CD4-positive, alpha-beta T cell treated with Interleukin-6 at 100 ng/mL for 8 hours (primary cell): ENCODE measurements at places on chromosomes 2 and 18.

- no peak for DNase-seq
Measured at GRCh38 chr2:42792583-42793333, at the start of gene HAAO. TSS of gene HAAO (minus strand) at chr2:42792583. CDS start at chr2:42792536, 47 bp downstream.

- no peak for DNase-seq
Measured at GRCh38 chr2:222468346-222468745, 44.0 kb downstream of the SGPP2 start.

- no peak for DNase-seq
Measured at GRCh38 chr18:31424383-31424988, 23.1 kb upstream of the DSG3 start.

- DNase-seq: no peak
Measured at GRCh38 chr2:18413676-18414396, 146.6 kb downstream of the RDH14 start.

DNA sequence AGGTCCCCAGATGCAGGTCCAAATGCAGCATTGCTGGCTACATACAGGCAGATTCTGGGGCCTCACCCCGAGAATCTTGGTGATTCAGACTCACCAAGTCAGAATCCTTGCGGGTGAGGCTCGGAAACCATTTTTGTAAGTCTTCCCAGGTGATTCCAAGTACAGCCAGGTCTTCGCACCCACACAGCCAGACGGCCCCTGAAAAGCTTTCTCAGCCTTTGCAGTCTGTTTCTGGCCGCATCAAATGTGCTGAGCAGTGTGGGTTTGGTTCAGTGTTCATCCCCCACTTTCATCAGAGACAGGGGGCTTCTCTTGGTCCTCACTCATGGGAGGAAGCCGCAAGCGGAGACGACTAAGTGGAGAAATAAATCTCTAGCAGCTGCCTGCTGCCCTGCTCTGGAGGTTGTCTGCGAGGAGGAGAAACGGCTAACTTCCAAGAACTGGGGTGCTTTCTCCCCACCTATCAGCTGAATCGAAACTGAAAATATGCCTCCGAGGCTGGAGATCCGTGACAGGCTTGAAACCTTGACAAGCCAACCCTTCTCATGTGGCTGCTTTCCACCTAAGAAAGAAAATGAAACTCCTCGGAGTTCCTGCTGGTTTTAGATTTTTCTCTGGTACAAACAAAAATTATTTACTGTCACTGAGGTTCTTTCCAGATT, 8.9 kb upstream of the TMEM185B start:
- DNase-seq: peak; percentile 77

DNA sequence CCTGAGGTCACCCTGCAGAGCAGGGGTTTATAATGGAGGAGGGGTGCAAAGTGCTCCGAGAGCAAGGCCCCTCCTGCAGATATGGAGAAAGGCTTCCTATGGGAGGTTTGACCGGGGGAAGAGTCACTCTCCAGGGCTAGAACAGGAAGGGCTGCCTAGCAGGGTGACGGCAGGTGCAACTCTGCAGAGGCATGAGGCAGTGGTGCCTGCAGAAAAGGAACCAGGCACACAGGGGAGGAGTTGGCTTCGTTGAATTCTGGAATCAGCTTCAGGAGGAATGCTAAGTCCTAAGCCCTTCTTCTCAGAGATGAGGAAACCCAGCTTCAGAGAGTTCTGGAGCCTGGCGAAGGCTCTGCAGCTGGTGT, 17.5 kb upstream of the HPCAL1 start:
- no peak for DNase-seq

DNA sequence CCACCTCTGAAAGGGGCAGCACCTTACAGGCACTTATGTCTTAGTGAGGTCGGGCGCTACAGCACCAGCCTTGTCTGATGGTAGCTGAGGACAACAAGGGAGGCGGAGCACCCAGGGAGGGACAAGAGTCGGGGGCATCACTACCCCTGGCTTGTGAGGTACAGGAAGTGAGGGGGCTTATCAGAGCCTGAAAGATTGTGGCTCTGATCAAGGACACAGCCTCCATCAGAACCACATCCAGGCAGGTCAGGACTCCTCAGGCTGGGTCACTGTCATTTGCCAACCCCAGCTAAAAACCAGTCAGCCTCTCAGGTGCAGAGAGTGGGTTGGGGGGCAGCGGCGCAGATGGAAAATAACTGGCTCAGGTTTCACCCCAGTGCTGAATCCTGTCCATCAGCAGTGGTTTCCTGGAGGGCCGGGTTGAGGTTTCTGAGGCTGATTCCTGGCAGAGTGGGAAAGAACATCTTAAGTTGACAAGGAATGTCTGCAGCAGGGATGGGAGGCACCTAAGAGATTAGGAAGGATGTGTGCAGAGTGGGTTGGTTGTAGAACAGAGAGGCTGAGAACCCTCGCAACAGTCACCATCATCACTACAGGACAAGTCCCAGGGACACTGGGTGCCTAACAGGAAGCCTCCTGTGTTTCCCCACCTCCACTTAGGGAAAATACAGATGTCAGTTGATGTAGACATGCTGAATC, 45.3 kb downstream of the FBLN7 start:
- no peak for DNase-seq

- no peak for DNase-seq
Measured at GRCh38 chr2:214031566-214031965, 379.3 kb upstream of the VWC2L start.

DNA sequence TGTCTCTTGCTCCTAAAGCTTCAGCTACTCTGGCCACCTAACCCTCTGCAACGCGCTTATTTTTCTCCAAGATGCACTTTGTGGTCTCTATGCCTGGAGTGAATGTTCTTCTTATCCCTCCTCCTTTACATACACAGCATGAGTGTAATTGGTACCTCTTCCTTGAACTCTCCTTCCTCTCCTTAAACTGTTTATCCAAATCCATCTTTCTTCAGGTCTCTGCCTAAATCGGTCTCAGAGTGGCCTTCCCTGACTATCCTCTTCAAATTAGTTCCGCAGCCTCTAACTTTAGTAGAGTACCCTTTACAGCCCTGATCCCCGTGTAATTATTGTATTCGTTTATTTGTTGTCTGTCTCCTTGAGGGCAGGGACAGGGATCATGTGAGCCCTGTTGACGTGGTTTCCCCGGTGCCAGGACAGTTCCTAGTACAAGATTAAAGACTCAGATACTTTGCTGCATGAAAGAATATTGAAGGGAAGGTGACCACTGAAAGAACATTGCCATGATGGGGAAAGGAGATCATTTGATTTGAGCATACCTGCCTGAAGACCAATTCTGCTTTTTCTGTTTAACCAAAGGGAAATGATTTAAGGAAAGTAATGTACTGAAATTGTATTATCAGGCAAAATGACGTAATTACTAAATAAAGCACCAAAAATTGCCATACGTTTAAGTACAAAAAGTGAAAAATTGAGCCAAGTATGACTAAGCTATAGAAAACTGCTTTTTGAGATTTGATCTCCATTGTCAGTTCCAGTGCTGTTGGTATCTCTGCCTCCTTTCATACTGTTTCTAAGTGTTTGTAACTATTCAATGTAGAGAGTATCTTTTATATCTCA, 1.2 kb downstream of the CNOT9 start:
- no peak for DNase-seq

DNA sequence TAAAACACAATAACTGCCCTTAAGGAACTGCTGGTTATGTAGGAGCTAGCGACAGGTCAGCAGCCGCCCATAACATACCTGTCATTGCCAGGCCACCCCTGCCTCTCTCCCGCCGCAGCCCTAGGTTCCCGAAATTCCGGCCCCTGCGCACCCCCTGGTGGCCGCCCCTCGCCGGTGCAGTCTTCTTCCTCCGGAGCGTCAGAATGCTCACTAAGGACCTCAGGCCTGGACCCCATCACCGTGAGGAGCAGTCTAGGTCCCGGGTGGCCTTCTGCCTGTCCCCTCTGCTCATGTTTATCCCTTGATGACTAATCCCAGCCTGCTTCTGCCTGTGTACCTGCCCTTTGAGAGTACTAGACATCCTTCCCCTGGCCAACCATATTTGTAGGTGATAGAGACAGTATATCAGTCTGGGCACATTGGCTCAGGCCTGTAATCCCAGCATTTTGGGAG, 115.7 kb upstream of the SLC1A4 start:
- peak; percentile 69 for DNase-seq

DNA sequence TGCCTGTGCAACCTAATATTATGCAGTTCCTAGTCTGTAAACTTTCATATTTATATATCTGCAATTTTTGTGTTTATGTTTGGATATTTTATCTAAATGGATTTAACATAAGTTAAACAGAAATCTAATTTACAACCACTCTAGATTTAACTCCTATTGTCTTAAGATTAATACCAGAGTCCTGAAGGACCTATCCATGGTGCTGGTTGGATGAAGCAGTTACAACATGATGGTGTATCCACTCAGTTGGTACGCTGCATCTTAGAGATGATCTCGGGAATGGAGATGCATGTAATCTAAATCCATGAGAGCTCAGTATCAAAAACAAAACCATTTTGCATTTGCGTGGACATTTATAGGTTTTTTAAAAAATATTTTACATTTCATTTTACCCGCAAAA, 745.9 kb upstream of the SLC8A1 start:
- DNase-seq: no peak

DNA sequence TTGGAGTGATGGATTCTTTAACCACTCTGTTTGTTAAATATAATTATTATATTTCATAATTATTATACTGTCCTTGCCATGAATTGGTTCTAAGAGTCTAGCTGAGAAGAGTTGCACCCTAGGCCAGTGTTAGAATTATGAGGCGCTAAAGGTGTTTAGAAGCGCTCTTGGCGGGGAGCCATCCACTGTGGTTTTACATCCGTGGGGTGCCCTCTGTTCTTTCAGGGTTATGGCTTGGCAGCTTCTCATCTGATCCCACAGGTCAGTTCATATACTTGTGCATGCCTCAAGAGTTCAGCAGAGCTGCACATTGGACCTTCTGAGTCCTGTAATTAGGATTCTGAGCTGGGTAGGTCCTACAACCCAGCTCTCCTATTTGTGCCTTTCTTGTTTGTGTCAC, 9.1 kb downstream of the ASAP2 start:
- DNase-seq: peak; percentile 9

DNA sequence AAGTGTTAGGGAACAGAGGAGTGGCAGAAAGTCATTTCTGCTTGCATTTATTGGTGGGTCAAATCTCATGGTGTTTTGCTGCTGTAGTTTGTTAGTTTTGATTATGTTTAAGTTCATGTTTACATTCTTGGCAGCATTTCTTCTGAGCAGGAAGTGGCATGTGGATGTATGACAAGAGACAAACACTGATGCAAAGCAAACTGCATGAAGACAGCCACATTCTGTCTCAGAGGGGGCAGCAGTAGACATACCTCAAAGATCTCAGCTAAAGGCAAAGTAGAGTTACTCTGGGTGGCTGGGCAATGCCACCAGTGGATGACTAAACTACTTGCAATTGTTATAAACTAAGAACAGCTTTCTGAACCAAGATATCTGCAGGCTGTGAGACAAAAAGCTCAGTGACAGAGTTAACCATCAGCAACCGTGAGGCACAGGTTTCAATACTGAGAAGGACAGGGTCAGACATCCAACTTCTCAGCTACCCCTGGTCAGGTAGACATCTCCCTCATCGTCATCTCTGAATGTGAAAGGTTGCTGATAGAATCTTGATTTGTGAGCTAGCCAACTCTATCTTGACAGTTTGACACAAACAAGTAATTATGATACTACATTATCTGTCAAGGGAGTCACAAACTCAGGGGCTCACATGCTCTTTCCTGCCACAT, 16.4 kb downstream of the GALNT3 start:
- DNase-seq: no peak

GRCh38 chr2:196112418-196113034, 43.9 kb upstream of the DNAH7 start:
- DNase-seq: no peak

- DNase-seq: no peak
Measured at GRCh38 chr18:71727909-71728308, 816.2 kb downstream of the CBLN2 start.

GRCh38 chr2:57894381-57894780, 152.2 kb upstream of the VRK2 start:
- DNase-seq: no peak

DNA sequence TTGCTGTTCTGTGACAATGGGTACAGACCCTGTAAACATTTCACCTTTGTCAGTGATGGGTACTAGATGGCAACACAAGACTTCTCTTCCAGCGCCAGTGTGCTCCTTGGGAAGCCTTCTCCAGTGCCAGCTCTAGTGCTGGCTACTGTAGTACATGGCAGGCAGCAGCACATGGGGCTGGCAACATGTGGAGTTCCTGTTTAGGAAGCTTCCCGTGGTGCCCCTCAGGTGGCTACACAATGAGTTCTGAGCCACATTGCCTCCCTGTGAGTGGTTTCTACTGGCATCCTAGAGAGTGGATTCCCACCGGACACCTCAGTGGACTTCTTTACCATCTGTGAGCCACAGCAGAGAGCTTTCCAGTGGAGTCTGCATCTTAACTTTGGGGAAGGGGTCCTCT, 302.1 kb downstream of the CYRIA start:
- no peak for DNase-seq

DNA sequence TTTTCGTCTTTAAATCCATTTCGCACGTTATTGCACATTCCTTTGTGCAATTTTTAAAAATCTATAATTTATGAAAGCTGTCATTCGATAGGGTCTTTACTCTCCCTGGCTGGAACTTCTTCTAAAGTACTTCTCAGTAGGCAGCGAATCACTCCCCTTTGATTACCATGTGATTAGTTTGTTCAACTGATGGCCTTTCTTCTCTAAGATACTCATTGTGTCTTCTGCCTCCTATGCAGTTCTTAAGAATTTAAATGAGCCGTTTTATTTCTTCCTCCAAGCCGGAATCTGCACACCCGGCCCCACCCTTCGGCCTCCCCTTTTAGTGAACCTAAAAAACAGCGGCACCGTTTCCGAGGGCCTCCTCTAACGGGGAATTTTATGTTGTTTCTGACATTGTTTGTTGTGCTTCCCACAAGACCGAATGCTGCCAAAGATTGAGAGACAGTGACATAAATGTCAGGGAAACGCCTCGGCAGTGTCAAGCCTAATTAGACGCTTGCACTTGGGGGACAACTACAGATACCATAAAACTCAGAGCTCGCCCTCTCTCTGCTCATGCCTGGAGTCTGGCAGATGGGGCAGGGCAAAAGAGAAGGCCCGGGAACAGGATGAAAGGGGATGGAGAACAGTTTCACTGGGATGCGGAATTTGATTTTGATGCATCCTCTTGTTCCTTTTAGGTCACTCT, 255.3 kb downstream of the BCL11A start:
- DNase-seq: no peak

DNA sequence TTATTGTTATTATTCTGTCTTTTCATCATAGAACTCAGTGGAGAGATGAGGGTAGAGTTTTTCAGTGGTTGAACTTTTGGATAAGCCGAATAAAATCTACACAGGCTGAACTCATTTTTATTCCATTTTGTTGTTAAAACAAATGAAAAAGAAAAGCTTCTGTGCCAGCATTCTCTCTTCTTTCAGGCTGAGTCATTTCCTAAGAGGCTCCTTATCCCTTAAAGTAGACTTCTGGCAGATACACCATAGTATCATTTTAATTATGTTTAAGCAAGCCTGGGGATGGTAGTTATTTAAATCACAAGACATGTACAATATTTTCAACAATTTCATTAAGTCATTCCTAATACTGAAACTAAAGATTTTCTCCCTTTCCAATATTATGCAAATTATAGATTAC, 1364.0 kb upstream of the NRXN1 start:
- DNase-seq: no peak

DNA sequence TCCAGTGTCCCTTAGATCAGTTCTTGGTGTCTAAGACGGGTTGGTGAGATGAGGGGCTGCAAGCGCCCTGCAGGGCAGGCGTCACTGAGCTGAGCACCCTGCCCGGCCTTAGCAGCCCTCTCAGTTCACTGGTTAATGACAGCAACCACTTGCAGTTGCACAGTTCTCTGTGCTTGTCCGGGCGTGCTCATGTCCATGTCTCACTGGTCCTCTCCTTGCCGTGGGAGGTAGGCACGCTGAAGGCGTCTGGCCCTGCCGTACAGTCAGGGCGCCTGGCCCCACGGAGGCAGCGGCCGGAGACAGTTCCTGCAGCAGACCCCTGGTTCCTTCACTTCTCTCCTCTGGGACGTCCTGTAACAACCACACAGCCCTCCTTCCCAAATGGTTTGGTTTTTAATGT, 75.3 kb downstream of the ARHGEF4 start:
- DNase-seq: no peak
